ENCODE measurements at places on chromosomes 4 and X.

- DNase-seq = no peak
Observed at GRCh38 chr4:141643557-141643956, 7.2 kb downstream of the IL15 start.

- no peak for DNase-seq
Observed at GRCh38 chr4:83504996-83505395, 20.1 kb upstream of the ABRAXAS1 start.

GRCh38 chr4:33780952-33781791 lies 2463.1 kb downstream of the ARAP2 start:
- DNase-seq = no peak

GRCh38 chr4:121988950-121989349 lies 37.1 kb upstream of the TRPC3 start:
- no peak for DNase-seq

GRCh38 chrX:8848911-8849310 lies 47.7 kb upstream of the FAM9A start:
- DNase-seq = no peak

GRCh38 chrX:68488657-68489056 lies 10.2 kb upstream of the YIPF6 start:
- no peak for DNase-seq

Data from activated T-helper 1 cell treated with anti-CD3 and anti-CD28 coated beads, Interleukin-2, amount 50 U/mL, for 16 hours (primary cell).